Memory B cell (primary cell): ENCODE measurements at places on chromosomes 4 and X.

DNA sequence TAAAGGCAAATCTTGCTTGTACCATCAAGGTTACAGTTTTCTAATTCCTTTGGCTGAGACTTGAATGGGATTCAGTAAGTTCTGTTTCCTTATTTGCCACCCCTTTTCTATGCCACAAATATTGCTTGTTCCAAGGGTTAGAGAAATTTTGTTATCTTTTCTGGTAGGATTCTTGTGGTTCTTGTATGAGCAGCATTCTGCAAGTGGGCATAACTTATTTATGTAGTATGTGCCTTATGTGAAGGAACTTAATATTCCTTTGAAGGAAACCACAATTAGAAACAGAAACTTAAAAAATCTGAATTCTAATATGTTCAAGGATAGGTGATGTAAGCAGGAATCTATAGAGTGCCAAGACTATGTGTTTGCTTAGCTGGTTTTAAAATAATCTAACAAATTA, 53.1 kb upstream of the TSPAN5 start:
- no peak overlapping the region for H3K4me3 ChIP-seq
- no peak overlapping the region for H3K27ac ChIP-seq
- DNase-seq: no peak
- peaks cover 2% of the 10 kb centered on the region for H3K36me3 ChIP-seq
- peaks cover 2% of the 10 kb centered on the region for H3K4me1 ChIP-seq

GRCh38 chr4:99636422-99636821, 21.2 kb downstream of the C4orf54 start:
- H3K27me3 ChIP-seq: peaks cover 9% of the 10 kb centered on the region
- DNase-seq: no peak
- H3K4me3 ChIP-seq: no peak overlapping the region

GRCh38 chr4:101790521-101791181, at the start of gene BANK1:
TSS of gene BANK1 (plus strand) at chr4:101790730. CDS start at chr4:101790881, 151 bp downstream.
- H3K4me3 ChIP-seq: peak within 1 kb of the TSS; percentile 98
- no peaks in the 10 kb centered on the region for H3K27me3 ChIP-seq
- H3K36me3 ChIP-seq: peaks cover 30% of the 10 kb centered on the region
- peak within 1 kb of the TSS; percentile 91 for H3K27ac ChIP-seq
- H3K4me1 ChIP-seq: peaks cover 25% of the 10 kb centered on the region

- H3K4me1 ChIP-seq: no peaks in the 10 kb centered on the region
- H3K4me3 ChIP-seq: no peak overlapping the region
- H3K36me3 ChIP-seq: no peaks in the 10 kb centered on the region
- DNase-seq: no peak
These were observed 148.3 kb upstream of the USP38 start for GRCh38 chr4:143036443-143036842.

DNA sequence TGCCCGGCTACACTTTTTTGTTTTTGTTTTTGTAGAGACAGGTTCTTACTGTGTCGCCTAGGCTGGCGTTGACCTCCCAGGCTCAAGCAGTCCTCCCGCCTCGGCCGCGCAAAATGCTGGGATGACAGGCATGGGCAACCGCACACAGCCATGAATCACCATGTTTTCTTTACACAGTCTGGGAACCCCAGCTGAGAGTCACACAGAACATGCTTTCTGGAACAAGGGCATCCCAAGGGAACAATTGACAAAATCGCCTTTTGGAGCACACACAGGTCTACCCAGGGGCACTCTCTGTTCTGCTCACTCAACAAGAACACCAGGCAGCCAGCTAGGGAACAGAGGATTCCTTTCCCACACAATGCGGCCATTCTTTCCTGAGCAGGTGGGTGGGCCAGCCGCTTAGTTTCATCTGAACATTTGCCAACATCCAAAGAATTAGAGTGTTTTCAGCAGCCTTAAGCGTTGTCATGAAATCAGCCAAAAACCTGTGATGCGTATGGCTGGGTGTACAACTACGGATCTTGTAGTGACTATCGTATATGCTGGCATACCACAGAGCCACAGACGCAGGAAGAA, 15.7 kb downstream of the PRKX start:
- peaks cover 3% of the 10 kb centered on the region for H3K36me3 ChIP-seq
- no peak overlapping the region for H3K4me3 ChIP-seq
- no peak for DNase-seq
- H3K27me3 ChIP-seq: no peaks in the 10 kb centered on the region

DNA sequence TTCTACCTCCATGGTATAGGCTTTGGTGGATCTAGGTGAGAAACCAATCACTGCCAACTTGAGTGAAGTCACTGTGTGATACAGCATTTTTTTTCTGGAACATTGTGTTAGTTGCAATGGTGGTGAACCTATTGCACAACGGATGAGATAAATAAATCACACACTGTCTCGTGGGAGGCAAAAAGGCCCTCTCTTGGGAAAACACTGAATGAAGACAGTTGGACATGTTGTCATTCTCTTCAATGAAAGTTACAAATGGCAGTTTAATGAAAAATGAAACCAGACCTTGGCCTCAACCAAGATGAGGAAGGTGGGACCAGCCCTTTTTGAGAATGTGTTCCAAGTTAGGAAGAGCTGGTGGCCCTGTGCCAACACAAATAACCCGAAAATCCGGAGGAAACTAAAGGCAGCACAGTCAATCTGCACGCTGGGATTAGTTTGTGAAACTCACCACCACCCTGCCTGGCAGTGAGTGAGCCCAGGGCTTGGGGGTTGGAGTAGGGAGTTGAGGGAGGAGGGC, 5.4 kb upstream of the ADGRG2 start:
- H3K27me3 ChIP-seq: peaks cover 4% of the 10 kb centered on the region
- no peaks in the 10 kb centered on the region for H3K36me3 ChIP-seq
- H3K4me1 ChIP-seq: no peaks in the 10 kb centered on the region
- no peak for DNase-seq

DNA sequence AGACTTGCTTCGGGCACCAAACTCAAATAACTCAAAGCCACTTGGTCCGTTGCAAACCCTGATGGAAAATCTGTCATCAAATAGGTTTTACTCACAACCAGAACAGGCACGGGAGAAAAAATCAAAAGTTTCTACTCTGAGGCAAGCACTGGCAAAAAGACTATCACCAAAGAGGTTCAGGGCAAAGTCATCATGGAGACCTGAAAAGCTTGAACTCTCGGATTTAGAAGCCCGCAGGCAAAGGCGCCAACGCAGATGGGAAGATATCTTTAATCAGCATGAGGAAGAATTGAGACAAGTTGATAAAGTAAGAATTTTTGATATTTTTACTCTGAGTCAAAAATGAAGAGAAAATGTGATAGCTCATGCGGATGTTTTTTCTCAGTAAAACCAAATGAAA, 87.2 kb downstream of the NRK start:
- H3K36me3 ChIP-seq: no peaks in the 10 kb centered on the region
- H3K27me3 ChIP-seq: no peaks in the 10 kb centered on the region
- H3K4me3 ChIP-seq: no peak overlapping the region

DNA sequence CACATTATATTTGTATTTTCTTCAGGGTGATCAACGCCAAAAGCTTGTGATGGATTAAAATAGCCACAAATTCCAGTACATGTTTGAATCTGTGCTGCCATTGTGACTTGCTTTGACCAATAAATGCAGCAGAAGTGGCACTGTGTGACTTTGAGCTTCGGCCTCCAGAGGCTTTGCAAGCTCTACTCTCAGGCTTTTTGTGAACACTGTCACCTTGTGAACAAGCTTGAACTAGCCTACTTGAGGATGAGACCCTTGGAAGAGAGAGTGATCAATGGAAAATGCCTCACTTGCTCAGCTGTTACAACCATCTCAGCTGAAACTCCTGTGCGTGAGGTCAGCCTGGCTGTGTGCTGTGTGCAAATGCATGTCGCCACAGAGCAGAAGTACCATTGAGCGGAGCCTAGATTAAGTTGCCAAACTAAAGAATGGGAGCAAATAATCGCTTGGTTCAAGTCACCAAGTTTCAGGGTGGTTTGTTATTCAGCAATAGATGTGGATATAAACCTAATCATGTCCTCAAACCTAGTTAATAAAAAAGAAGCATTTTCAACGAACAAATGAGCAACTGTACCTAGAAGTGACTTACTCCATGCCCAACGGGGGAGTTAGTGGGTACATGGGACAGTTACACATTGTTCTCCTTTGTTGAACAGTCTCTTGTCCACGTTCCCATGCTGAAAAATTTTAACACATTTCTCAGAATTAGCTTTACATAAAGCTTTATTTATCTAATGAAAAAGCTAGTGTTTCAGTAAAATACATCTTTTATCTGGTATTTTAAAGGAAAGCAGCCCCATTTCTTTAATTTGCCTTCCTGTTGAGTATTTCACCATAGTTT, 23.5 kb downstream of the NOA1 start:
- no peaks in the 10 kb centered on the region for H3K4me1 ChIP-seq
- no peaks in the 10 kb centered on the region for H3K27me3 ChIP-seq
- H3K27ac ChIP-seq: no peak overlapping the region
- DNase-seq: no peak
- H3K4me3 ChIP-seq: no peak overlapping the region

DNA sequence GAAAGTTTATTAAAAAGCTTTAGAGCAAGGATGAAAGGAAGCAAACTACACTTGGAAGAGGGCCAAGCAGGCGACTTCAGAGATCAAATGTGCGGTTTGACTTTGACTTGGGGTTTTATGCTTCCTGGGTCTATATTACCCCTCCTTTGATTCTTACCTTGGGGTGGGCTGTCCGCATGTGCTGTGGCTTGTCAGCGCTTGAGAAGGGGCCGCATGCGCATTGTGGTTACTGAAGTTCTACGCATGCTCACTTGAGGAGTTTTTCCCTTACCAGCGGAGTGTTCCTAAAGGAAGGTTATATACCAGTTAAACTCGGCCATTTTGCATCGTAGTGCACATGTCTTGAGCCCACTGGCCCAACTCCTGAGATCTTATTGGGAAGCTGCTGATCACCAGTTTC, 9.9 kb downstream of the ZNF157 start:
- no peak for DNase-seq
- no peaks in the 10 kb centered on the region for H3K27me3 ChIP-seq
- peaks cover 7% of the 10 kb centered on the region for H3K4me1 ChIP-seq
- H3K27ac ChIP-seq: peak overlapping the region; percentile 58

- H3K27ac ChIP-seq: no peak overlapping the region
- H3K27me3 ChIP-seq: no peaks in the 10 kb centered on the region
- H3K36me3 ChIP-seq: no peaks in the 10 kb centered on the region
- no peak for DNase-seq
These were observed 1025.0 kb upstream of the PCDH10 start for GRCh38 chr4:132123870-132124623.

DNA sequence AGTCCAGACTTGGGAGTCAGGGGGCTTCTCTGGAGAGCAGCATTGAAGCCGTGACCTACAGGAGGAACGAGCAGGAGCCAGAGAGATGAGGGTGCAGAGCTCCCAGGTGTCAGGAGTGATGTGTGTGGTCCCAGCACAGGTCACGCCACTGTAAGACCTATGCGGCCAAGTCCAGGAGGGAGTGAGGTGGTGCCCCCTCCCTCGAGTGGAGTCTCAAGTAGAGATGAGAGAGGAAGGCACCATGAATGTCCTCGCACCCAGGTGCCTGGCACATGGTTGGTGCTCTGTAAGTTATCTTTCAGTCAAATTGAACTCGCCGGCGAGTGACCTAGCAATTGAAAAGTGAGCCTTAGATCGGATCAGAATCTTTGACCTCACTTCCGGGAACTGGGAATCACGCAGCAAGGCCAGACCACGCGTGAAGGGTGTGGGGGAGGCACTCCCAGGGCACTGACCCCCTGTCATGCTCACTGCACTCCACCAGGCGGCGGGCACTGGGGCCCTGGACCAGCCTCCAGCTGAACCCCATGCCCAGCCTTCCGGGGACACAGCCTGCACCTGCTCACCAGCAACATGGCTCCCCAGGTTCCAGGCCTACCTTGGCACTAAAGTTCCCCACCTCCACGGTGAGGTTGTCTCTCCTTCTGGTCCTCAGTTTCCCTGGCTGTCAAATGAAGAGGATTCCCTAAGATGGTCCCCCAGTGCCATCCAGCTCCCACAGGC, 127.4 kb downstream of the HMX1 start:
- no peak for DNase-seq
- H3K27me3 ChIP-seq: peaks cover 4% of the 10 kb centered on the region
- no peaks in the 10 kb centered on the region for H3K36me3 ChIP-seq
- H3K4me3 ChIP-seq: no peak overlapping the region
- no peaks in the 10 kb centered on the region for H3K4me1 ChIP-seq

GRCh38 chr4:158128540-158128939, 44.3 kb downstream of the GASK1B start:
- H3K4me3 ChIP-seq: no peak overlapping the region
- no peak for DNase-seq

GRCh38 chr4:67684839-67685531, 16.0 kb downstream of the UBA6 start:
- H3K27me3 ChIP-seq: no peaks in the 10 kb centered on the region
- H3K4me3 ChIP-seq: no peak overlapping the region
- peak overlapping the region; percentile 11 for H3K27ac ChIP-seq
- no peak for DNase-seq

- no peaks in the 10 kb centered on the region for H3K27me3 ChIP-seq
- H3K4me3 ChIP-seq: no peak overlapping the region
- H3K4me1 ChIP-seq: no peaks in the 10 kb centered on the region
- no peak overlapping the region for H3K27ac ChIP-seq
- no peaks in the 10 kb centered on the region for H3K36me3 ChIP-seq
These were observed 429.3 kb downstream of the INPP4B start for GRCh38 chr4:142416711-142417275.

DNA sequence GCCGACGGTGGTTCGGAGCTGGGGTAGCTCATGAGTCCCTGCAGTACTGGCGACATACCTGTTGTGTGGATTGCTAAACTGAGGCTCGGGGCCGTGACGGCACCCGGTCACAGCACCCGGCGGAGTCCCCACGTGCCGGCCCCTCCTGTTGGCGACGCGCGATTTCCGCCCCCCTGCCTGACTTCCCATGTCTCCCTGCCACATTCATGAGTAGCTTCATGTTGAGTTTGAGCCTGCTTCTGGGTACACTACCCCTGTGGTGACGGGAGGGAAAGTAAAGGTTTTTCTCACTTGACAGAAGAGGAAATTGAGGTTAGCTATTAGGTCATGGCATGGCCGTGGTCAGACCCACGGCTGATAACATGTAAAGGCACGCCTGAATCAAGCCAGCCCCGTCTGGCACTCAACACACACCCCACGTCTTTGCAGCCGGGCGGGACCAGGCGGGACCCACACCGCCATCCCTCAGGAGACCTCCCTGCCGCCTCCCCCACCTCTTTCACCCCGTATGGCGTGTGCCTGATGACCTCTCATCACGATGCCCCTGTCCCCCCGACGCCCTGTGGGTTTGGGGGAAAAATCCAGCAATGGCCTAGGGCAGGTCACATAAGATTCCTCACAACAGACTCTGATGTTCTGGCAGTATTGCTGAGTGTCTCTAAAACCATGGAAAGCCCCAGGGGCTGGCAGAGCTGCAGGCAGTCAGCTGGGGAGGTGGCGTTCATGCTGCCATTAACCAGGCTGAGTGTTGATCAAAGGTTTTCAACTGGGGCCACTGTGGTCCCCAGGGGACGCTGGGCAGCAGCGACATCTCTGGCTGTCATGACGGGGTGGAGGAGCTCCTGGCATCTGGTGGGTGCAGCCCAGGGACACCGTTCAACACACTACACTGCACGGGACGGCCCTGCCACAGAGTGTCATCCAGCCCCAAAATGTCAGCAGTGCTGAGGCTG, 29.2 kb downstream of the P2RY8 start:
- H3K36me3 ChIP-seq: peaks cover 19% of the 10 kb centered on the region
- H3K4me3 ChIP-seq: no peak overlapping the region
- no peak overlapping the region for H3K27ac ChIP-seq
- H3K27me3 ChIP-seq: no peaks in the 10 kb centered on the region

GRCh38 chr4:2290974-2291704, 29.2 kb upstream of the MXD4 start:
- peak; percentile 58 for DNase-seq
- peak overlapping the region; percentile 79 for H3K4me3 ChIP-seq
- H3K27me3 ChIP-seq: no peaks in the 10 kb centered on the region
- H3K4me1 ChIP-seq: peaks cover 6% of the 10 kb centered on the region
- H3K36me3 ChIP-seq: no peaks in the 10 kb centered on the region

GRCh38 chr4:145619639-145619996, 433 bp downstream of the MMAA start:
- peaks cover 5% of the 10 kb centered on the region for H3K36me3 ChIP-seq
- no peak for DNase-seq
- H3K4me3 ChIP-seq: peak overlapping the region; percentile 97
- H3K27me3 ChIP-seq: no peaks in the 10 kb centered on the region
- peaks cover 15% of the 10 kb centered on the region for H3K4me1 ChIP-seq
- H3K27ac ChIP-seq: peak overlapping the region; percentile 98
